Stimulated activated CD4-positive, alpha-beta T cell treated with anti-CD3 and anti-CD28 coated beads, Interleukin-4, amount 100 ng/mL, for 48 hours (primary cell): ENCODE measurements at places on chromosomes 11 and 22.

- peak; percentile 53 for DNase-seq
Observed at GRCh38 chr11:133082841-133083488, 449.3 kb downstream of the OPCML start.

DNA sequence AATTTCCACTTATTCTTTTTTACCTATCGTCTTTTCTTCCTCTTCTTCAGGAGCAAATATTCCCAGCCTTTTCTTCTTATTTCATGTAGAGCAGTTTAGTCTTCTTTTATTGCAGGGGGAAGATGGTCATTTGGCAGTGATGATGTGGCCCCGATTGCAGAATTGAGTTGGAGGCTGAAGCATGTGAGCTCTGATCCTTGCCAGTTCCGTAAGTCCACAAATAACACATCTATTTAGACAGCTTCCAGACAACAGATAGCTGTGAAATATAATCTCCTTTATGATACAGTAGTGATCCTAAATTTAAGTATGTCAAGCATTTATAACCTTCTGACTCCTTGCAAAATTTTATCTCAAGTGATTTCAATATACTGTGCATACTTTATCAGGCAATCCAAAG, 27.5 kb downstream of the REXO2 start:
- no peak for DNase-seq

- DNase-seq = no peak
Observed at GRCh38 chr11:133118563-133119268, 413.6 kb downstream of the OPCML start.

DNA sequence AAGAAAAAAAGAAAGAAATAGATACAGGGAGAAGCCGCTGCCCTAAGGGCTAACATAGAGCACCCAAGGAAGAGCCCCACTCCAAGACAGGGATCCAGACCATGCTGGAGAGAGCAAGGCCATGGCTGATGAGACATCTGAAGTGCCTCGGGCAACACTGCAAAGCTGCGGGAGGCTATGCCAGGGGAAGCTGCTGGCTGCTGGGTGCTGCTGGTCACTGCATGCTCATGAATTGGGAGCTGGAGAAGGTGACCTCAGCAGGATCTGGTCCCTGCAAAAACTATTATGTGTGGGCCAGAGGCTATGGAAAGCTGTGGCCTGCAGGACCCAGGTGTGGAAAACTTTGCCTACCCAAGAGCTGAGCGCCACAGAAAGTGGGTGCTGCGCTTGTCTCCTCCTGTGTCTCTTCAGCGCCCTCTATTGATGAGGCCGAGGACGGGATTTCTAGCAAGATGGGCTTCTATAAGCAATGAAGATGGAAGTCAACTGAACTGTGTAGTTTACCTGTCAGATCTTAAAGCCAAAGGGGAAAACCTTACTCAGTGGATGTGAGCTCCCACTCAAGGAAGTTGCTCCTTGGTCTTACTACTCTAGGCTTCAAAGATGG, 17.3 kb upstream of the SLC29A2 start:
- DNase-seq = peak; percentile 64

DNA sequence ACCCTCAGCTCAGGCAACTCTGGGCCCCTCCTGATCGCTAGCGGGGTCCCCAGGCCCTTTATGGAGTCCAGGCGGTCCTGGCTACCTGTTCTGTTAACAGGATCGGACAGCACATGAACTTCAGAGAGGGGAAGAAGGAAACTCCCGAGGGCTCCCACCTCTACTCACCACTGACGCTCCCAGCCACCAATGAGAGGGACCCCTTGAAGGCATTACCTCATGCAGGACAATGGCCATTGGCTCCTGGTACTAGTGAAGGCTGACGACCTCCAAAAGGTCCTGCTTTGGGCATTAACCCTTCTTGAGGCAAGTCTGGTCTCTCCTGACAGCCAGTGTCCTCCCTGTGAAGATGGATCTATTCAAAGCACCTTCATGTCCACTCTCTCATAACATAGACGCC, 71.5 kb upstream of the LMO1 start:
- DNase-seq = no peak

DNA sequence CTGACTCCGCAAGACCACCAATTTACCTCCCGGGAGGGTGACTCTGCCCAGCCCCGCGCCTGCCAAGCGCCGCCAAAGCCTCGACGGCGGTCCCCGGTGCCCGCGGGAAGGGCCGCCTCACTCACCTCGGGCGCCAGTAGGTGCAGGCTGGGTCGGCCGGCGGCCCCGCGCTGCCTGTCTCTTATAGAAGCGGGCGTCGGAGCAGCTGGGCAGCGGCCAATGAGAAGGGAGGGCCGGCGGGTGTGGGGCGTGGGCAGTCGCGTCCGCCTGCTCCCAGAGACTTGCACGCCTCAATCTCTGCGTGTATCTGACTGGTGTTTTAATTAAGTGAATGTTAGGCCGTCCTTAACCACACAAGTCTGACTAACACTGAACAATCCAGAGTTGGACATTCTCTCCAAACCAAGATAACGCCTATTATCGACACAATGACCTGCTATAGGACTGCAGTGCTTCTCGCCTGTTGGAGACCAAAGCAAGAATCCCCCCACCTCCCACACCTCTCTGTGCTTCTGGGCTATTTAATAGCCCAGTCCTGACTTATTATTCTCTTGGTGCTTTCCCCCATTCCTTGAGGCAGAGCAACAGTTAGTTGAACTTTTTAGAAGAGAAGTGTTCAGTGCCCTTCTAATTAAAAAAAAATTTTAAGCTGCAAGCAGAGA, at the start of gene TPH1:
TSS of gene TPH1 (minus strand) at position 154 of the 662 bp plus-strand sequence. CDS start 5,507 bp downstream, outside the sequence.
- DNase-seq = no peak
